ENCODE measurements at places on chromosomes 5 and 9.

DNA sequence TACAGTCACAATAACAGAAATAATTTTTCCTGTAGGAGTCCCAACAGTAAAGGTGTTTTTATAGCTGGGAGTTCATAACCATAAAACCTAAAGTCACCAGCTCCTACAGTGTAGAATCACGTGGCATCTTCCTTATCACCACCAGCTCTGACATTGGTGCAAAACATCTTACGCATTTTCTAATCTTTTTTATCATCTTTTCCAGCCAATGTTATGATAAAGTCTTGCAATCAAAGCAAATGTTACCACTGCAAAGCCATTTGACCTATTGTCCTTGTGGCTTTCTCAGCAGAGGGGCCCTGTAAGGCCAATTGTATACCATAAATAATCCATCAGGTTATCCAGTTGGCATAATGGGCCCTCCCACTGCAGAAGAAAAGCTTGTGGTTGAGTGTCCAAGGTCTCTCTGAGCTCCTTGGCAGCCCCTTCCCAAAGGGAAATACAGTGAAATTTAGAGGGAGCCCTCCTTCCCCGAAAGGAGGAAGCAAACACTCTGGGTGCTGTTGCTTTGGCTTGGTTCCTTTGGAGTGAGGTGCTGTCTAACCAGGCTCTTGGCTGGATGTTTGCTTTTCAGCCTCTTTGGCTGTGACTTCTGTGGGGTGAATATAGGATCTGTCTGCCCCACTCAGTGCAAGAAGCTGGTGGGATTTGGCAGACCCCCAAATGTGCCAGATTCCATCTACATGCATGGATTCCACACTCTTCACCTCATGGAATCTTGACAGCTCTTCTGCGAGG is 29.3 kb upstream of the CPEB4 start:
- DNase-seq = no peak

- DNase-seq = no peak
Measured at GRCh38 chr5:50710838-50711237, 44.4 kb downstream of the PARP8 start.

GRCh38 chr9:76351006-76351405 is 43.2 kb downstream of the RFK start:
- DNase-seq = no peak

DNA sequence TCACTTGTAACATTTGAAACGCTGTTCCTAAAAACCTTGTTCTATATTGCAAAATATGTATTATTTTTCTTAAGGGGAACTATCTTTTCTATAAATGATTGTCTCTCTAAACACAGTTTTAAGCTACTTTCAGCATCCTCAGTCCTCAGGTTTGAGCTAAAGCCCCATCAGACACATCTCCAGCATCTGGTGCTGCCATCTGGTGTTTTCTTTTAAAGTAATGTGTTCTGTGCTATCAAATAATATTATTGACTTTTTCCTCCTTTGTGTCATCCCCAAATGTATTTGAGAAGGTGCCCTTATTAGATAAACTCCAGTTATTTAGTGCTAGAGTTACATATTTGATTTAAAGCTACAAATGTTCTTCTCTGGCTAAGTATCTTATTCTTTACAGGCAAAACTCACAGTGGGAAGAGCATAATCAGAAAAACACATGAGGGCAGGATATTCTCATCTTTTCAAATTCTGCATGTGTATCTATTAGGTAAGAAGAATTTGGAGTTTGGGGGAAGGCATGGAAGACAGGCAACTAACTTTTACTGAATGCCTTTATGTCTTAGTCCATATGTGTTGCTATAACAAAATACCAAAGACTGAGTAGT is 27.5 kb downstream of the ZNF474 start:
- no peak for DNase-seq

GRCh38 chr9:90099262-90099963 is 494.6 kb downstream of the GADD45G start:
- no peak for DNase-seq

DNA sequence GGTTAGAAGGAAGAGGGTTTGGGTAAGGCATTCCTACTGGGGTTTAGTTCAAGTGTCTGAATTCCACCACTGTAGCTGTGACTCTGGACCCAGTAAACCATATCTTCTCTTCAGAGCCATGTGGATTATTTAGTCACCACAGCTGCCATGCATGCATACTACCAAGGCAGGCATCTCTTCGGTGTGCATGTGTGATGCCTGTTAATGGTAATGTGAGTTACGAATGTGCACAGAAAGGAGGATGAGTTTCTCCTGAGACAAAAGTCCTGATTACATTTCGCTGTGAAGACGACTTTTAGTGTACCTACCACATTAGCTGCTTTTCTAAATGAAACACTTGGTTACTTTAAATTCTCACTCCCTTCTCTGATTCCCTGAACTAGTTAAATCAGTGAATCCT is 9.3 kb downstream of the PBX3 start:
- no peak for DNase-seq

DNA sequence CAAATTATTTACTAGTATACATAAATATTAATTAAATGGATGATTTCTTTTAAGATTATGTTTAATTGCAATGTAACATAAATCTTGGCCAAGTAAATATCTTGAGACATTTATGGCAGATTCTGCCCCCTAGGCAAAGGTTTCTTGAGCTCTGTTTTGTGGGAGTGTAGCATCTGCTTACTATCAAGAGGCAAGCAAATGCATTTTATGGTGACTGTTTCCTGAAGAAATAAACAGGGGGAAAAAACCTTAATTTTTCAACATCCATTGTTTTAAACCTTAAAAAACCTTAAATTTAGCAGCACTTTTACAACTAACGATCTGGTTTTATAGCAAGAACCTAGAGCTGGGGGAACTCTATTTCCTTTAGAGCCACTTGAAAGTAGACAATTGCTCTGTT is 25.7 kb upstream of the FREM1 start:
- DNase-seq = no peak

DNA sequence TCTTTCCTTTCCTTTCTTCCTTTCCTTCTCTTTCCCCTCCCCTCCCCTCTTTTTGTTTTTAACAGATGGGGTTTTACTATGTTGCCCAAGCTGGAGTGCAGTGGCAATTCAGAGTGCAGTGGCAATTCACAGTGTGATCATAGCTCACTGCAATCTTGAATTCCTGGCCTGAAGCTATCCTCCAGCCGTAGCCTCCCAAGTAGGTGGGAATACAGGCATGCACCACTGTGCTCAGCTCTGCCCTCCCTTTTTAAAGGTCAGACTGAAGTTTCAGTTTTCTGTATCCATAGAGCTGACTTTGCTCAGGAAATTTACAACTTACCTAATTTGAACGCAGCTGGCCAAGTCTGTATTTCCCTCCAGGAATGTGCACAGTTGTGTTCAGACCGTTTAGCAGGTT is 696 bp downstream of the CCL28 start:
- DNase-seq = no peak

- DNase-seq = no peak
Measured at GRCh38 chr5:180112181-180112861, 40.8 kb upstream of the RNF130 start.

DNA sequence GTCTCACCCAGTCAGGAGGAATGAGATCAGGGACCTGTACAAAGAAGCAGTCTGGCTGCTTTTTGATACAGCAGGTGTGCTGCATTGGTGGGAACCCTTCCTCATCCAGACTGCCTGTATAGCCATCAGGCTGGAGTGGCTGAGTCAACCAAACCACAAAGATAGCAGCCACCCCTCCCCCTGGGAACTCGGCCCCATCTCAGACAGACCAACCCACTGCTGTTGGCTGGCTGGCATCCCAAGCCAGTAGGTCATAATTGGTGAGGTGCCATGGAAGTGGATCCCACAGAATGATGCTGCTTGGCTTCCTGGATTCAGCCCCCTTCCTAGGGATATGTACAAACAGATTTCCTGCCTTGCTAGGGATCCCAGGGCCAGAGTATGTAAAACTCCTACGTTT is 60.9 kb downstream of the YTHDC2 start:
- DNase-seq = no peak

DNA sequence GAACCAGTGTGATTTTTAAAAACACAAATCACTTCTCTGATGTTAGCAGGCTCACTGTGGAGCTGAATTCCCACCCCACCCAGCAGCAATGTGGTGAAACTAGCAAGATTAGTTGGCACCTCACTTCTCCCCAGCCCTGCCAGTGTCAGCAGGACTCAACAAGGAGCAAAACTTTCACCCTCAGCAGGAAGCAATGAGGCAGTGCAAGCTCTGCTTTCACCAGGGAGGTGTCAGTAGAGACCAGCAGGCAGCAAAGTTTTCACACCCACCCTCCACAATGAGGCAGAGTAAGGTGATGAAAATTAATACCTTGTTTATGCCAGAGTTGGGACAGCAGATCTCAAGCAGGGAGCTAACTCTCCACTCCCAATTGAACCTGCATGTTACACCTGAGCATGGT is 565.0 kb downstream of the CETN3 start:
- DNase-seq = no peak

- DNase-seq = no peak
Measured at GRCh38 chr9:106632621-106633020, 230.3 kb upstream of the ZNF462 start.

DNA sequence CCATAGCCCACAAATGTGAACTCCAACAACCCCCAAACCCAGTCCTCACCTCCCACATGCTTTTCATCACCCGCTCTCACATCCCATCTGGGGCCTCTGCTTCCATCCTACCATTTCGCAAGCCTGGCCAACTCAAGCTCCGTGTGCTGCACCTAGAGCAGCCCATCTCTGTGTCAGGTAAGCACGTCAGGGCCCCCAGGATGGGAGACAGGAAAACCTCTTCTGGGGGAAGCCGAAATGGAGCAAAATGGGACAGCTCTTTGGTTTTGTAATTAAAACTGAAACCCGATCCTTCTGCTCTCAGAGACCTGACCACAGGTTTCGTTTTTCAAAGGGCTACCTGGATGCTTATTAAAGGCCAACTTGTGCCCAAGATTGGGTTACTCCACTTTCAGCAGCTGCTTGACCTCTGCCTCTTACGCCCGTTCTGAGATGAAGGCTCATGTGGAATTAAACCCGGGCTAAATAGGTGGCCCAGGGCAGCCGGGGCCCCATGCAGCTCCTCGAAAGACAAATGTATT is 287.7 kb downstream of the SLIT3 start:
- DNase-seq = no peak

- DNase-seq = no peak
Measured at GRCh38 chr9:13616491-13617035, 337.1 kb upstream of the MPDZ start.

GRCh38 chr5:123089914-123090660 is 1.0 kb downstream of the PRDM6 start:
- DNase-seq = no peak

DNA sequence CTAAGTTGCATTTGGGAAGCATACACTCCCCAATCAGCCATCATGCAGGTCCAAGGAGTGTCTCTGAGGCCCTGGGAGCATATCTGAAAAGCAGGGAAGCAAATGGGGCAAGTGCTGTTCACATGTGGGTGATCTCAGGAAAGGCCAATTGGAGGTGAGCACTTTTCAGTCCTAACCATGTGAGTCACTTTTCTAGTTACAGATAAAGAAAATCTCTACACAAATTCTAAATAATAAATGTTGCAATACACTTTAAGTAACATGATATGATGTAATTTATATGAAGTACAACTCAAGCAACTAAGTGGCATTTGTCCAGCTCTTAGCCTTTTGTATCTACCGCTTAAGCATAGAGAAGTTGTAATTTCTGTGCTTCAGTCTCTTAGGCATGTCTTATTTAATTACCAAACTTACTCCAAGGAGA is 18.4 kb downstream of the ADAMTS16 start:
- no peak for DNase-seq

- no peak for DNase-seq
Measured at GRCh38 chr9:127424676-127424999, 456 bp downstream of the ZNF79 start.

DNA sequence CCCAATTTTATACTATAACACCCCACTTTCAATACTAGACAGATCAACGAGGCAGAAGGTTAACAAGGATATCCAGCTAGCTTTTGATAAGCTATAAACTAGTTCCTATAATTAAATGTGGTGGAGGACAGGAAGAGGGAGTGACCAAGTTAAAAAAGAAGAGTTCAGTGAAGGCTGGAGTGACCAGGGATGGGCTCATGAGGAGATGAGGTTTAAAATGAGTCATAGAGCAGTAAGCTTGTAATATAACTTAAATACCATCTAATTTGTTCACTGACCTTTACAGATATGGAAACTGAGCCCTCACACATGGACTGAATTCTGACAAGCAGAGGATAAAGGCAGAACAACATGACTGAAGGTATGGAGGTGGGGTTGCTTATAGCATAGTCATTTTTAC is 284.5 kb downstream of the SPATA31D1 start:
- DNase-seq = no peak

- no peak for DNase-seq
Measured at GRCh38 chr9:14573319-14573718, 119.9 kb downstream of the ZDHHC21 start.

Measured in stimulated activated naive CD8-positive, alpha-beta T cell treated with anti-CD3 and anti-CD28 coated beads, Interleukin-15, amount 100 ng/mL, for 72 hours (primary cell).